Esophagus squamous epithelium (tissue), 5 donors: ENCODE measurements at places on chromosomes 2 and 18. TPM values are rescaled to one million over a fixed set of nuclear protein-coding genes. Genes with fewer than 3 reads are reported as not detected.

- DNase-seq = no peak
Measured at GRCh38 chr2:72914589-72915319, 2.6 kb upstream of the EMX1 start.

DNA sequence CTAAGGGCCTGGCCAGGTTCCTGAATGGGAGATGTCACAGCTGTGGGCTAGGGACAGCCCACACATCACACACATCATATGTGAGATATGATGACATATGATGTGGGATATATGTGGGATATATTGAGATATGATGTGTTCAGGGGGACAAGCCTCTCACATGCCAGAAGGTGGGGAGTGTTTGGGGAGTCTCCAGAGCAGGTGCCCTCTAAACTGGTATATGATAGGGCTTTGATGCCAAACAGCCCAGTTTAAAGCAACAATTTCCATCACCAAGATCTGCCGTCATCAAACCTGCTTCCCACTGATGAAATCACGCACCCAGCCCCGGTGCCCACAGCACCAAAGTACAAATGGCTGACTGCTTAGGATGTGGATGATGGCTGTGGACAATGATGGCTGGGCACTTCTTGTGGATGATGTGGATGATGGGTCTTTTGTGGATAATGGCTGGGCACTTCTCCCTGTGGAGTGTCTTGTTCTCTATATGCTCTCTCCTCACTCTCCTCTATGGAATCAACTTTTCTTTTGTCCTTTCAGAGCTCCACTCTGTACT is 50.9 kb downstream of the FBLN7 start:
- DNase-seq = no peak

DNA sequence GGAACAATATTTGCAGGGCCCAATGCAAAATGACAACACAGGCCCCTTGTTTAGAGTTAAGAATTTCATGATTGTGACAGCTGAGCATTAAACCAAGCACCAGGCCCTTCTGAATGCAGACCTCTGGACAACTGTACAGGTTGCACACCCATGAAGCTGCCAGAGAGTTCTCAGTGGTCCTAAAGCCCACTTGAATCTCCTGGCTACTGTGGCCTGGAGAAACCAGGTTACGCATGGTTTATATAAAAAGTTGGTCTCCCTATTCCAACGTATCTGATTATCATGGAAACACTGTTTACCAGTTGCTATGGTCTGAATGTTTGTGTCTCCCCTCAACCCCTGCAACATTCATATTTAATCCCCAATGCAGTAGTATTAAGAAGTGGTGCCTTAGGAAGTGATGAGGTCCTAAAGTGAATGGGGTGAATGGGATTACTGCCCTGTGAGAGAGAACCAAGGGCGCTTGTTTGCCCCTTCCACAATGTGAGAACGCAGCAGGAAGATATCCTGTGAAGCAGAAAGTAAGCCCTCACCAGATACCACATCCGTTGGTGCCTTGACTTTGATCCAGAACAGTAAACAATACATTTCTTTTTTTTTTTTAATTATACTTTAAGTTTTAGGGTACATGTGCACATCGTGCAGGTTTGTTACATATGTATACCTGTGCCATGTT is 48.0 kb upstream of the ANXA4 start:
- DNase-seq = no peak

DNA sequence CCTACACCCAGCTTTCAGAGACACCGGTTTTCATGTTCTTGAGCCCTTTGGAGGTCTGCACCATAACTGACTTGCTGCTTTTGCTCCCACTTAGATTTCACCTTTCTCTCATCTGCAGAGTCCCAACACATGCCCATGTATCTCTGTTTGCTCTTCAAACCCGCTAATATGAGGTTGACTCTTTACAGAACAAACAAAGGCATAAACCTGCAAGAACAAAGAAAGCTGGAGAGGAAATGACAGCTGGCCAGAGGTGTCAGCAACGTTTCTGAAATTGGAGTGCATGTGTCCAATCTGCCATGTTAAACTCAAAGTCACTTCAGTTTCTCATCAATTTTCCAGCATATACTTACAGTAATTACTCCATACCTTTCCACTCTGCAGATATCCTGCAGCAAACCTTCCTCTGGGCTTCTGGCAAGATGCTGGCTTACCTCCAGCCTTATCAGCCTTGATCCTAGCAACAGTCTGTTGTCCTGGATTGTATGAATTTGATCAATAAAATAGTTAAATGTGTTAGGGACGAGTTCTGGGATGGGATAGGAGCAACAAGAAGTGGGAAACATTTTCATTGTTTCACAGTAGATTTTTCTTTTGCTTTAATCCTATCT is 157.4 kb downstream of the FHOD3 start:
- DNase-seq = no peak

The DSC1 gene
- 1.1 TPM for total RNA-seq

- DNase-seq = no peak
Measured at GRCh38 chr2:121479882-121480522, 50.7 kb upstream of the RNU4ATAC start.

DNA sequence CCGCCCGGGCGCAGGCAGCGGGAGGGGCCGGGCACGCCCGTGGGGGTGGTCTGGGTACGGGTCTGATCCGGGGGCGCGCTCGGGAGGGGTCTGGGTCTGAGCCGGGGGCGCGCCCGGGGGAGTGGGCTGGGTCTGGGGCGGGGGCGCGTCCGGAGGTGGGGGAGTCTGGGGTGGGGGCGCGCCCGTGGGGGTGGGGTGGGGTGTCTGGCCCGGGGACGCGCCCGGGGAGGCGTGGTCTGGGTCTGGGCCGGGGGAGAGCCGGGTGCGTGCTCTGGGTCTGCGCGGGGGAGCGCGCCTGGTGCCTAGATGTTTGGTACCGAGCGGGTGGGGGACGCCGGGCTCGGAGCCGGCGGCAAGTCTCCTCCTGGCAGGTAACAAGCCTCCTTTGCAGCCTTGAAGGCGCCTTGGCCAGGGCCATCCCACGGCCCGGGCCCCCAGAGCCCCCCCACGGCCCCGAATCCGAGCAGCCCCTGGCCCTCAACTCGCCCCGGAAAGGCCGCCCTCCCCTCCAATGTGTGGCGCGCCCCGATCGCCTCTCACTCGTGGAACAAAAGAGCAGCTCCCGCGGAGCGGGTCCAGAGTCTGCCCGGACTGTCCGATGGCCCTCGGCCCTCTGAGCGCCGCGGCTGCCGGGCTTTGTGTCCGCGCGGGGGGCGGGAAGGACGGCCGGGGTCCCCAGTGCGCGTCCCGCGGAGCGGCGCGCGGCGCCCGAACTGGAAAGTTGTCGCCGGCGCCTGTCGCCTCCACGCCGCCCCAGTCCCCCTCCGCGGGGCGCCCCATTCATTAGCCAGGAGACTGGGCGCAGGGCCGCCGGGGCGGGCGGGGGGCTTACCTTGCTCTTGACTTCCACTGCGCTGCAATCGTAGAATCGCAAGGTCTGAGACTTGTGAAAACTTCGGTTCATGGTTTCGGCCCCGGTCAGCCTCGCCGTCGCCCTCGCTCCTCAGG is 595 bp downstream of the PARD6G start:
- no peak for DNase-seq

- no peak for DNase-seq
Measured at GRCh38 chr2:1454346-1454745, 41.1 kb downstream of the TPO start.

The SMAD4 gene
- total RNA-seq = 40.3 TPM

DNA sequence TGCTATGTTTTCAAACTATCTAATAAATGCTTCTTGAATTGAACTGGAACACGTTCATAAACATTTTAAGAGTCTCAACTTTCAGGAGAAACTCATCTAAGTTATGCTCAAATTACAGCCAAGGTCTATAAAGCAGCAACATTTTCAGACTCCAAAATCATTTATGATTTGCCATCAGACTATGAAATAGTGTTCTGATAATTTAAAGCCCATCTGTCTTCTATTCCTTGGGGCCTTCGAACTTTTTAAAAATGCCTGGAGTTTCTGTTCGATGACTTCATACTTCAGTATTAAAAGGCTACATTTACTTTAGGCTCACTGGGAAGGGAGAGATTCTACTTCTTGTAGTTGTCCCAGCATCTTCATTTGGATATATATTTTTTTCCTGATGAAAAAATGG is 73.6 kb upstream of the NXPH2 start:
- DNase-seq = no peak

DNA sequence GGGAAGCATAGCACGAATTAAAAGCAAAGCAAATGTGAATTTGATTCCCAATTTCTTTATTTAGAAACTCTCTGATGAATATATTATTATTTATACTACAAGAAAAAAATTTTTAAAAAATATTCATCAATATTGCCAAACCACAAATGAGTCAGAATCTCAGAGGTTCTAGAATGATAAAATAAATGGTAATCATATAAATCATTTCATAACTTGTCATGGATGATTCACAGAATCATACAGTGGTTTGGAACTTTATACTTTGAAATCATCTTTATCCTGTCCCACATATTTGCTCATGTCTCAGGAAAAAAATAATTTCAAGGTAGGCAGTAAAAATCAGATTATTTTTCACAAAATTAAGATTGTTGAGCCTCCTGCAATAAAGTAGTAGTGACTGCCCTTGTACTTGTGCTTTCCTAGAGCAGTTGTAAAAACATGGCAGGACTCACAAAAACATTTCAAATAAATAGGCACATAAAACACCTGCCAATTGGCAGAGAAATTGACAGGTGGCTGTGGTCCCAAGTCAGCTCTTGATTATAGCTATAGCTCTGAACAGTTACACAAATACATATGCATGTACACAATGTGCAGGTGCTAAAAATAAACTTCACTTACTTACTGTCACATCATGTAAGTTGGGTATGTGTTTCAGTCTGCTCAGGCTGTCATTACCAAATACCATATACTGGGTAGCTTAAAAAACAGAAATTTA is 273.9 kb upstream of the SESTD1 start:
- no peak for DNase-seq

DNA sequence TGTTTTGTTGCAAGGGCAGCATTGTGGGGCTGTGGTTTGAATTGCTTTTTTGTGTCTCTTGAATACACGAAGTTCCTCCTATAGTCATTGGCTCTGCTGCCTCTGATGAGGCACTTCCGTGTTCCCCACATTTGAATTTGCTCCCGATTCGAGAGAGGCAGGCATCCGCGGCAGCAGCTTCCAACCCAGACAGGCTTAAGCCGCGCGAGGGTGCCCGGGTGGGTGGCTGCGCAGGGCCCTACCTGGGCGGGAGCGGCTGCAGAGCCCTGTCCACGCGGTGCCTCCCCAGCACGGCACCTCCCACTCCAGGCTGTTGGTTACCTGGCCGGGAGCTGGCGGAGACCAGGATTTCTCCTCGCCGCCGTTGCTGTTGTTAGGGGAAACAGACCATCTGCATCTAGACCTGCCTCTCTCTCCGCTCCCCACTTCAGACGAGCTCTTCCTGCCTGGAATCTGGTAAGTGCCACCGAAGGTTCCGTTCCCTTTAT is 151.3 kb downstream of the NEDD4L start:
- no peak for DNase-seq

GRCh38 chr18:76255070-76255683 is 239.9 kb downstream of the ZNF516 start:
- no peak for DNase-seq

DNA sequence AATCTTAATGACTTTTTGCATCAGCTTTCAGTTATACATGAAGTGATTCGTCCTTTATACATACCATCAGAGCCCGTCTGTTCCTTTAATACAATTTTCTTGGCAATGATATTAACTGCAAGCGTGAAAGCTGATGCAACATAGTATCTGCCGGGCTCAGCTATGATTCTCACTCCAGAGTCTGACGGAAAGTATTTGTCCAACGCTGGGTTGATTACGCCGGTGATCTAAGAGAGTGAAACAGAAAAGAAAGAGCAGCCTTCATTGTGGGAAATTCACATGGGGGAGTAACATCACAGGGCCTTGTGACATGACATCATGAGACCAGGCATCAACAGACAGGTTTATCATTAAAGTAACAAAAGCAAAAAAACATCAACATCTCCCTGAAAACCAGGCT is 6.2 kb downstream of the ODC1 start:
- DNase-seq = no peak

DNA sequence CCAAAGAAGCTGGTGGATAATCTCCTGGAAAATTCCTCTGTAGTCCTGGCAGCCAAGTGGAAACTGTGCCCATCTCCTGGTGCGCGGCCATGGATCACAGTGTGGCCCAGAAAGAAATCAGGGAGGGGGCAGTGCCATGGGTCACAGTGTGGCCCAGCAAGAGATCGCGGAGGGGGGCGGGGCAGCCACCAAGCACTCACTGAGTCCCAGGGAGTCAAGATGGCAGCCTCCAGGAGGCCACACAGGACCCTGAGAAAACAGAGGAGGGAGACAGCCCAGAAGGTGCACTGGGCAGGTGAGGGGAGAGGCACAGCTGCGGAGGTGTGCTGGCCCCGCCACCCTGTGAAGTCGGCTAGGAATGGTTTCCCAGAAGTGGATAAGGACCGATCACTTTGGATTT is 8.1 kb upstream of the ATP6V1B1 start:
- no peak for DNase-seq

The SEPTIN2 gene
- total RNA-seq = 95.9 TPM

GRCh38 chr2:63790906-63791305 is 50.8 kb upstream of the UGP2 start:
- no peak for DNase-seq

The RAD51AP2 gene
- 0.04 TPM for total RNA-seq

DNA sequence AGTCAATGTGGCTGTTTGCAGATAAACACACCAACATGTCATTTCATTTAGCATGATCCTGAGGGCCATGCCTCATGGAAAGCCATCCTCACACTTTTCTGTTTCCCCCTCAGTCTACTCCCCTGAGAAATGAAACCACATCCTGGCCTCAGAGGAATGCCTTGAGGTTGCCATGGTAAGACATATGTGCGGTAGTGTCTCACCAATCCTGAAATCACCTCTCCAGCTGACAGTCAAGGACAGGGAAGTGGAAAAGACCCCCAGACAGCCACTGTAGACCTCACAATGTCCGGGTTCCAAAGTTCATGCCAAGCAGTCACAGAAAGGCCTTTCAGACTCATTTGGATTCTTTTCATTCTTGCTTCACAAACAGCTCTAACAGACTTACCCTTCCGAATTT is 175.2 kb upstream of the PKDCC start:
- no peak for DNase-seq

DNA sequence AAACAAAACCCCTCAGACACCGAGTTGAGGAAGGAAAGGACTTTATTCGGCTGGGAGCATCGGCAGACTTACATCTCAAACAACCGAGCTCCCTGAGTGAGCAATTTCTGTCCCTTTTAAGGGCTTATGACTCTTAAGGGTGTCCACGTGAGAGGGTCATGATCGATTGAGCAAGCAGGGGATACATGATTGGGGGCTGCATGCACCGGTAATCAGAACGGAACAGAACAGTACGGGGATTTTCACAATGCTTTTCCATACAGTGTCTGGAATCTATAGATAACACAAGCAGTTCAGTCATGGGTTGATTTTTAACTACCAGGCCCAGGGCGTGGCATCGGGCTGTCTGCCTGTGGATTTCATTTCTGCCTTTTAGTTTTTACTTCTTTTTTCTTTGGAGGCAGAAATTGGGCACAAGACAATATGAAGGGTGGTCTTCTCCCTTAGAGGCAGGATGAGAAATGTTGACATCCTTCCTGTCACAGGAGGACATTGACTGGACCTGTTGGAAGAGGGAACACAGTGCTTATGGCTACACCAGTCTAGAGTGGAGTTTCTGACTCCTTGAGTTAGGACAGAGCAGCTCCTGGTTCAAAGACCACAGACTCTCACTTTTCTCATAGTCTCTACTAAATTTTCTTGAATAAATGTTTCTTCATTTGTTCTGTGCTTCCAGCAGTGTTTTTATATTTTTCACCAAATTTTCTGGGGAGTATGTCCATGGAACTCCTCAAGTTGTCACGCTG is 35.8 kb downstream of the SPOPL start:
- no peak for DNase-seq

GRCh38 chr18:28147674-28148171 is 29.2 kb downstream of the CDH2 start:
- DNase-seq = no peak

GRCh38 chr2:32498306-32498705 is 129.5 kb upstream of the TTC27 start:
- no peak for DNase-seq
